ENCODE measurements at places on chromosomes 13 and 19. TPM values are rescaled to one million over a fixed set of nuclear protein-coding genes. Genes with fewer than 3 reads are reported as not detected.

The OR7A5 gene
- not detected for total RNA-seq

The KLHL26 gene
- total RNA-seq: 9.8 TPM

The PNMA8C gene
- 0.27 TPM for total RNA-seq

The KIR3DL2 gene
- not detected for total RNA-seq

The CUL4A gene
- total RNA-seq: 63.7 TPM

The ZNF837 gene
- total RNA-seq: 2.5 TPM

The ZNF558 gene
- total RNA-seq: 15.2 TPM

The IZUMO2 gene
- not detected for total RNA-seq

The ENOX1 gene
- 6.1 TPM for total RNA-seq

The GET3 gene
- 44.2 TPM for total RNA-seq

DNA sequence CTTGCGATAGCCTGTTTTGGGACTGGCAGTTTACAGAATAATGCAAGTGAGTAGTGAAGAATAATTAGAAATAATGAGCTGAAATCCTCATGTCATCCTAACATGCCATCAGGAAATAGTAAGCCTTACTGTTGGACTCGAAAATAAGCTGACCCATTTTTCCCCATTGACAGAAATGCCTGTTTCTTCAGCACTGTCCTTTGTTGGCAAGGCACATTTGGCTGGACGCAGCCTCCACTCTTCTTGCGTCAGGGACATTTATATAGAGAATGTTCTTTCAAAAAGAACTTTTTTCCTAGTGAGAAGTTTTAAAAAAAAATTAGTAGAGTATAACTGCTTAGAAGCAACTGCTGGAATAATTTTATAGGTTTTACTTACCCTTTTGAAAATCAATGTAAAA is 47.1 kb downstream of the ARHGAP35 start:
- no peak for DNase-seq

GRCh38 chr13:34762312-34762711 is 179.8 kb upstream of the NBEA start:
- no peak for DNase-seq

DNA sequence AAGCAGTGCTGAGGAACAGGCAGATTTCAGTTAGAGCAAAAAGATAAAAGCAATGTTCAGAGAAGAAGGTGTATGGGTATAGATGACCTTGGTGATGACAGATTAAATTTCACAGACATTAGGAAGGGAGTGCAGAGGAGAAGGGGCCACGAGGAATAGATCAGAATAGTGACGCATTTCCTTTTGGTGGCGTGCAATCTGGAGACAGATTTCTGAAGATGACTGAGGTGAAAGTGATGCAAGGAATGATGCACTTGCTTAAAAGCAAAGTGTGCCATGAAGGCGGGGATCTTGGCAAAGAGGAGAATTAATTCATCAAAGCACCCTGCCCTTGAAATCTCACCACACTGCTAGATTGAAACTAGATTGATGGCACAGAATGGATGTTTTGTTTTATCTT is 202.4 kb downstream of the ITGBL1 start:
- no peak for DNase-seq

DNA sequence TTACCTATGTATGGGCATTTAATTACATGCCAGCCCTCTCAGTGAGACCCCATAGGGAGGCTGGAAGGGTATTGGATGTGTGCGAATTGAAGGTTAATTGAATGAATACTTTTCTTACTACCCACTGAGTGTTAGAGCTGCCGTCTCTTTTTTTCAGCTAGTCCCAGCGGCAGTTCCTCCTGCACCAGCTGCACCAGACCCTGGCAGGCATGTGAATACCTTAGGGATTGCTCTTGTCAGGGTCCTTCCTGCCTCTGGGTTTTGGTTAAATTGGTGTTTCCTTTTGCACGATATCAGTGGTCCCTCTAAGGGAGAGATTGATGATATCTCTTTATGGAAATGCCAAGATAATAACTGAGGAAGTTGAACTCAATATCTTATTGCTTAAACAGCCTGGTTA is 9.8 kb upstream of the CXCL17 start:
- no peak for DNase-seq

DNA sequence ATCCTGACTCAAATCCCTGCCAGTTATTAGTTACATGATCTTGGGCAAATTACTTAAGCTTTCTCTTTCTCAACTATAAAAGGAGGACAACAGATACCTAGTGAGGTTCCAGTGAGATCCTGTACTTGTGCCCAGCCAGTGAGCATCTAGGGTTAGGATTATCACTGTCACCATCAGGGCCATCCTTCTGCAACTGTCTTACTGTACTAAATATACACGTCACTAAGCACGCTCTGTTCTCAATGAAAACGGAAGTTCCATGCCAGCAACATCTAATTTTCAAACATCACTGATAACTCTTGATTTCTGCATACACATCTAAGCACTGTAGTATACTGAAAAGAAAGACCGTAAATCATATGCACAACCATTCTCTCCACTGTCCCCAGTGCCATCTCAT is 70.0 kb downstream of the FOXO1 start:
- no peak for DNase-seq

- DNase-seq: no peak
Observed at GRCh38 chr13:32041429-32041828, 9.9 kb downstream of the FRY start.

DNA sequence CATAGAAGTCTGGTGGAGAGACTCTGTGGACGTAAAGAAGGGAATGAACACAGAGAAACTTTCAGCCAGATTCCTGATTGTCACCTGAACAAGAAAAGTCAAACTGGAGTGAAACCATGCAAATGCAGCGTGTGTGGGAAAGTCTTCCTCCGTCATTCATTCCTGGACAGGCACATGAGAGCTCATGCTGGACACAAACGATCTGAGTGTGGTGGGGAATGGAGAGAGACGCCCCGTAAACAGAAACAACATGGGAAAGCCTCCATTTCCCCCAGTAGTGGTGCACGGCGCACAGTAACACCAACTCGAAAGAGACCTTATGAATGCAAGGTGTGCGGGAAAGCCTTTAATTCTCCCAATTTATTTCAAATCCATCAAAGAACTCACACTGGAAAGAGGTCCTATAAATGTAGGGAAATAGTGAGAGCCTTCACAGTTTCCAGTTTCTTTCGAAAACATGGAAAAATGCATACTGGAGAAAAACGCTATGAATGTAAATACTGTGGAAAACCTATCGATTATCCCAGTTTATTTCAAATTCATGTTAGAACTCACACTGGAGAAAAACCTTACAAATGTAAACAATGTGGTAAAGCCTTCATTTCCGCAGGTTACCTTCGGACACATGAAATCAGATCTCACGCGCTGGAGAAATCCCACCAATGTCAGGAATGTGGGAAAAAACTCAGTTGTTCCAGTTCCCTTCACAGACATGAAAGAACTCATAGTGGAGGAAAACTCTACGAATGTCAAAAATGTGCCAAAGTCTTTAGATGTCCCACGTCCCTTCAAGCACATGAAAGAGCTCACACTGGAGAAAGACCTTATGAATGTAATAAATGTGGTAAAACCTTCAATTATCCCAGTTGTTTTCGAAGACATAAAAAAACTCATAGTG is 10.8 kb downstream of the ZNF101 start:
- DNase-seq: no peak

GRCh38 chr13:80447747-80448146 is 106.8 kb upstream of the SPRY2 start:
- no peak for DNase-seq

DNA sequence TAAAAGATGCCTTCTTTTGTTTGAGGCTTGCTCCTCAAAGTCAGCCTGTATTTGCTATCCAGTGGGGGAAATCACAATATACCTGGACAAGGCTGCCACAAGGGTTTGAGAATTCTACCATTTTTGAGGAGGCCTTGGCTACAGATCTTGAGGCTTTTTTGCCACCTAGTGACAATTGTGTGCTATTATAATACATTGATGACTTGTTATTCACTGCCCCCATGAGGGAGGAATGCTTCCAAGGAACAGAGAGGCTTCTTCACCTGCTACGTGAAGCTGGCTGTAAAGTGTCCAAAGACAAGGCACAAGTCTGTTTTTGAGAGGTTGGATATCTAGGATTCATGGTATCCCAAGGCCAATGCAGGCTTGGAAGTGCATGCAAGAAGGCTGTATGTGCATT is 72.5 kb downstream of the ZNF708 start:
- DNase-seq: no peak

GRCh38 chr19:16327911-16328823 is 3.5 kb downstream of the KLF2 start:
- DNase-seq: no peak

DNA sequence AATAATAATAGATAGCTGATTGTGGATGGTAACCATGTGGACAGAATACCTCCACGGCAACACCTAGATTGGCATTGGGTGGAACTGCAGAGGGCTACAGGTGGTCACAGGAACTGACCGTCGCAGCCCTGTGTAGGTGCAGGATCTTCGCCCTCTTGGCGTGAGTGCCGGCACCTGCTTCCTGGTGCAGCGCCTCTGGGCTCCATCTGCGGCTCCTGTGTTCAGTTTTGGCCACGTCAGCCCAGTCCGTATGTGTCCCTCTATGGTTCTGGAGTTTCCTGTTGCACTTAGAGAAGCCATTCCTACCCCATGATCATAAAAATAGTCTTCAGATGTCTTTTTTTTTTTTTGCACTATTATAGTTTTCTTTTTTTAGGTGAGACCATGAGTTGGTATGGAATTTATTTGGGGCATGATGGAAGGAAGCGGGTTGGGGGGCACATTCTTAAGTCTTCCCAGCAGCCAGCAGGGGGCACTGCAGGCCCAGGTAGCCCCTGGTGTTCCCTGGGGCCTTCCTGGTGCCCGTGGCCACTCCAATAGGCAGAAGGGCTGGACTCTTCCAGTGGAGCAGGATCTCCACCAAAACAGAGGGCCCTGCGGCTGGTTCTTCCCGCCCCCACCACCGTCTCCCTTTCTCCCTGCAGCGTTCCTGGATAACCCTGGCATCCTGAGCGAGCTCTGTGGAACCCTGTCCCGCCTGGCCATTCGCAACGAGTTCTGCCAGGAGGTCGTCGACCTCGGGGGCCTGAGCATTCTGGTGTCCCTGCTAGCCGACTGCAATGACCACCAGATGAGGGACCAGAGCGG is 10.1 kb upstream of the SLC25A42 start:
- DNase-seq: no peak

DNA sequence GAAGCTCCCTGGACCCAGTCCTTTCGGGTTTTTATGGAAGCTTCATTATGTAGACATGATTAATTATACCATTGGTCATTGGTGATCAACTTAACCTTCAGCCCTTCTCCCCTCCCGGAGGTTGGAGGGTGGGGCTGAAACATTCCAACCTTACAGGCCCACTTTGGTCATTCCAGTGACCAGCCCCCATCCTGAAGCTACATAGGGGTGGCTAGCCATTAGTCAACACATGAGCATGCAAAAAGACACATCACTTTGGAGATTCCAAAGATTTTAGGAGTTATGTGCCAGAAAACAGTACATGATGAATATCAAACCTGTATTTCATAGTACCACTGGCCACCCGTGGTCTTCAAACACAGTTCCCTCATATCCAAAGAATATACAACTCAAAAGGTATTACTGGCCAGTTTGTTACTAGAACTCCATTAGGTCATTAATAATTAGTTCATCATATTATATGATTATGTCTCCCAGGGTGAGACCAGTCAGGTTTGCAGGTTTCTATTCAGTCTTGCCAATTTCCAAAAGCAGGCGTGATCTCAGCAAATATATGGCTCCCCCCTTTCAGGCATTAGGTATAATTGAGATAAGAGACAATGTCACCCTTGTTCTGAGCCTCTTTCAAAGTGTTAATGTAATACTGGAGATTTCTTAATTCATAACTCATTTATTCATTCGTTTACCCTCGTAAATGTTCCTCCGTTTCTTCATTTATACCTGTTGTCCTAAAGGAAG is 11.1 kb downstream of the PPP5C start:
- no peak for DNase-seq

DNA sequence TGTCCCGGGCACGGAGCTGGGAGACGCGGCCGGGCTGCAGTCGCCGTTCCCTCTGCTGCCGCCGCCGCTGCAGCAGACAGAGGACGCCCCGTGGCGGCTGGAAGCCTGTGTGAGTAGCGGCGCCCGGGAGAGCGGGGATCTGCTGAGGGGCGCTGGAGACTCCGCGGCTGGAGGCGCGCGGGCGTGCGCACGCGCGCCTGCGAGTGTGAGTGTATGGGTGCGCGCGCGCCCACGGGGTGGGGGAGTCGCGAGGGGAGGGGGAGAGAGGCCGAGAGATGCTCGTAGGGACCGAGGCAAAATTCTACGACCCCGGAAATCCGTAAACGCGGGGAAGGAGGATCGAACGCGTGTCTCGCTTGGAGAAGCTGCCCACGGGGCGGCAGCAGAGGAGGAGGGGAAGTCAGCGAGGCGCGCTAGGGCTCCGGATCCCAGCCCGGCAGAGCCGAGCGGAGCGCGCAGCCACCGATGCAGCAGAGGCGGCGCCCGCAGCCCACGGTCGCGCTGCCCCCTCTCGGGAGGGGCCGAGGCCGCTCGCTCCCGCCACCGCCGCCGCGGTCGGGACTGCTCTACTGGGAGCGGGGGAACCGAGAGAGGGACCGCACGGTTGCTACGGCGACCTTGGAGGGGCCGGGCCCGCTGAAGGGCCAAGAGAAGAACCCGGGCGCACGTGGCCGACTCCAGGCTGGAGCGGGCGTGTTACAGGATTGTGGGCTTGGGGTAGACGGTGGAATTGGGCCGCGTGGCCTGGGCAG is at the start of gene ENOX1:
Gene ENOX1 (minus strand): TSS at position 207 of the 752 bp plus-strand sequence.
- peak; percentile 86 for DNase-seq

- peak; percentile 49 for DNase-seq
Observed at GRCh38 chr13:111518161-111518792, 197.8 kb downstream of the TEX29 start.

DNA sequence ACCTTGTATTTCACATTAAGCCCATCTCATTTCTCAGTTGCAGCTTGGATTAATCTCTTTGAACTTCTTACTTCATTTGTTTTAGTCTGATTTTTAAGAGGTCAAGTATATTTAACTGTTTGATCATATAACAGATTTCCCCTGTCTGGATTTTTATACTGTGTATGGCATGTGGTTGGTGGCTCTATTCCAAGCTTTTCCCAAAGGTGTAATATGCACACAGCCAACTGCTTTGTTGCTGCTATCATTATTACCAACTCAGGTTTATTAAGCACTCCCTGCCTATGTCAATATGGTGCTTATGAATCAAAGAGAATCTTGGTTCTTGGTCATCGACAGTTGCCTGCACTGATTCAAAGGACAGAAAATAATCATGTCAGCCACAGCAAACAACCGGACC is 92.6 kb downstream of the RAP2A start:
- no peak for DNase-seq

DNA sequence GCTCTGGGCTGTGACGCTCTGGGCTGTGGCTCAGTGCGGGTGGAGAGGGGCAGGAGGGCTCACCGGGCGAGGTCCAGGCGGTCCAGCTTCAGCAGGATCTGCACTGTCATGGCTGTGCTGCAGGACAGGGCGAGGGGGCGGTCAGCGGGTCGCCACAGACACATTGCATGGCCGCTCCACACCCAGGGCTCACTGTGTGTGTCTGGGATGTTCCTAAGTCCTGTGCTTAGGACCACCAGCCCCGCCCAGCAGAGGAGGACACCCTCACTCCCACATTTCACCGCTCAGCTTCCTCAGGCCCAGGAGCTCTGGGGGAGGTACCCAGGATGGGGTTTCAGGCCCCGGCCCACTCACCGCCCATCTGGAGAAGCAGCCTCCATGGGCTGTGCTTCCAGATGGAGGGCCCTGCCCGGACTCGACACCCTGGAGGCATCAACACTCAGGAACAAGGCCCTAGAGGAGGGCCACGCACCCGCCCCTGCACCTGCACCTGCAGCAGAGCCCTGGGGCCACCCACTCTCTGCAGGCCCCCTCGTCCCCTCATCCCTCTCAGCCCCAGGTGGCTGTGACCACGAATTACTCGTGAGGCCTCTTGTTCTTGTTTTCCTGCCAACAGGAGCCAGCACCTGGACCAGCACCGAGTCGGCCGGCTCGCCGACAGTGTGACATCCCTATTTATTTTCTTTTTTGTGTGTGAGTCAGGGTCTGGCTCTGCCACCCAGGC is 9.7 kb upstream of the CERS1 start:
- no peak for DNase-seq

- DNase-seq: no peak
Observed at GRCh38 chr13:97280478-97280877, 58.3 kb downstream of the MBNL2 start.
